ENCODE measurements at places on chromosomes 7 and 10.

GRCh38 chr10:84179059-84179710 is 5.6 kb downstream of the GPR15LG start:
- no peak for DNase-seq

DNA sequence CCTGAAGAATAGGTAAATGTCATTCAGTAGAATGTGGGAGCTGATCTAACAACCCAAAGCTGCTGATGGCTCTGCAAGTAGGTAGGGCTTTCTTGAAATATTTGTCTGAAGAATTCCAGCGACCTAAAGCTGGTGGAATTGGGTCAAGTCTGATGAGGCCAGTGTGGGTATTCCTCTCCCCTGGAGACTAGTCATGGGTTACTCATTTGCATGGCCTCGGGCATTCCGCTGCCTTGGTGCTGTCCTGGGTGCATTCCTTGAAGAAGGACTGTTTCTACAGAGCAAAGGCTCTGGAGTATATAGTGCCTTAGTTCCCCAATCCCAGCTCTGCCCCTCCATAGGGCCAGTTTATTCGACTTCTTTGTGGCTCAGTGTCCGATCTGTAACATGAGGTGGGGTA is 19.2 kb downstream of the PDK4 start:
- DNase-seq, result no peak

GRCh38 chr10:121617176-121617575 is 18.9 kb upstream of the FGFR2 start:
- no peak for DNase-seq

GRCh38 chr7:7237978-7238267 is 55.6 kb downstream of the C1GALT1 start:
- DNase-seq, result no peak

GRCh38 chr7:157568770-157569584 is 232.2 kb downstream of the DNAJB6 start:
- no peak for DNase-seq

DNA sequence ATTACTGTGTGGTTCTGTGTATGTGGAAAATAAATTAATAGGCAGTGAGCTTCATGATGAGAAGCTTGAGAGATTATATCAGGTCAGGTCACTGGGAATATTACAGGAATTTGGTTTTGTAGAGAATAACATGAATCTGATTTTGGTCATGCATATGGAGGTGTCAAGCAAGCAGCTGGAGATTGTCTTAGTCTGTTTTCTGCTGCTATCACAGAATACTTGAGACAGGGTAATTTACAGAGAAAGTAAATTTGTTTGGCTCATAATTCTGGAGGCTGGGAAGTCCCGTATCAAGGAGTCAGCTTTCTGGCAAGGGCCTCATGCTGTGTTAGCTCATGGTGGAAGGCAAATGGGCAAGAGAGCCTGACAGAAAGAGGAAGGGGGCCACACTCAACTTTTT is 120.7 kb upstream of the FAM3C start:
- DNase-seq, result no peak

DNA sequence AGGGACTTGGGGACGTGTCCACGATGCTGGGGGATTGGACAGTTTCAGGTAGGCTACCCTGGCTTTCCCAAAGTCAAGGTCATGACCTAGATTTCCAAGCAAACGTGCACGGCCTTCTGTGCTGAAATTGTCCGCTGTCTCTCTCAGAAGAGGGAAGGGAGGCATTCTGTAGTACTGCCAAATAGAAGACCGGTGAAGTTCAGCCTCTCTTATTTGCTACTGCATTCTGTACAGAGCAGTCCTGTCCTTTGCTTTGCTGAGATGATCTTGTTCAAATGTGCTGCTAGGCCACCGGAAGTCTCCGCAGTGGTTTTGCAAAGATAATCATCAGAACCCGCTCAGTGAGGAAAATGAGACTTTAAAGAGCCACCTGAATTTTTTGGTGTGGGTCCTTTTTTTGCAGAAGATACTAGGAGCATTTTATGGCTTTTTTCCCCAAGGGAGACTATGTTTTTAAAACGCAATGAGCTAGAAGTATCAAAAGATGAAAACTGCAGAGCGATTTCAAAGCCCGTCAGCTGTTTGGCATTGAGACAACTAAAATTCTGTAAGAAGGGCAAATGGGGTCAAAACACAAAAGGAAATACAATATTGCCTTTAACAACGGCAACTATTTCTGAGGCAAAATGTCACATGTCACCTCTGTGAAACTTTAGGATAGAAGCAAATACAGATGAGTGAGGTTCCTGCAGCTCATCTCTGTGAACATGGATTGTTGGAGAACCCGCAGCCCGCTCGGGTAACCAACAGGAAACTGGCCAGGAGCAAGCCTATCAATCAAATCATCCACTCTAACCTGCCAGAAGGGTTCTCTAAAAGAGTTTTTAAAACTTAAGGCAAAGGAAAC is 1.3 kb upstream of the NMT2 start:
- no peak for DNase-seq
